RPMI8226 (cell line): ENCODE measurements at places on chromosomes 12 and 14.

GRCh38 chr14:54579621-54580020 is 12.7 kb downstream of the SAMD4A start:
- no peak for DNase-seq

GRCh38 chr14:74963178-74963704 is 7.8 kb upstream of the PGF start:
- no peak for DNase-seq

DNA sequence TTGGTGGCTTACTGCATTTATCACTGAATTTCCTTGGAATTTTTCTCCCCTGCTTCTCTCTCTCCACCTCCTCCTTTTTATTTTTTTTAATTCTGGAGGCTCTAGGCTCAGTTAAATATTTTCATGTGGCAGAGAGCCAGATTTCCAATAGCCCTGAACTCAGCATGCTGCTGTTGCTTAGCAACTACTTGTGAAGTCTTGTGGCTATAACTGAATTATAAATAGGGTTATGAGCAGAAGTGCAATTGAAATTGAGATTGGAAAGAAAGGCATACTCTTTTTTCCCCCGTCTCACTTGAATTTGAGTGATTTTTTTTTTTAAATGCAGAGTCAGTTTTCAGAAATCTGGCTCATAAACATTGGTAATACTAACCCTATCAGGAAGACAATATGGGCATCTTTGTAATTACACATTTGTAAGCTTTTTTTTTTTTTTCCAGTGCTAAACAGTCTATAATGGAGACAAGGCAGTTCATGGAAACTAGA is 38.3 kb downstream of the ATF7IP start:
- peak; percentile 88 for DNase-seq

GRCh38 chr12:91778938-91779400 is 366.7 kb downstream of the BTG1 start:
- peak; percentile 85 for DNase-seq

DNA sequence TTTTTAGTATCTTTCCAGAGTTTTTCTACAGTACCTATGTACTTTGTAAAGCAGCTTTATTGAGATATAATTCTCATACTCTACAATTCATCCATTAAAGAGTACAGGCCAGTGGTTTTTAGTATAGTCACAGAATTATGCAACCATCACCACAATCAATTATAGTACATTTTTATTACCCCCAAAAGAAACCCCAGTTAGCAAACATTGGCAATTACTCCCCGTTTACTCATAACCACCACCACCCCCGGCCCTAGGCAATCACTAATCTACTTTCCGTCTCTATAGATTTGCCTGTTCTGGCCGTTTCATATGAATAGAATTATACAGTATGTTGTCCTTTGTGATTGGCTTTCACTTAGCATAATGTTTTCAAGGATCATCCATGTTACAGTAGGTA is 119.8 kb downstream of the KICS2 start:
- no peak for DNase-seq

DNA sequence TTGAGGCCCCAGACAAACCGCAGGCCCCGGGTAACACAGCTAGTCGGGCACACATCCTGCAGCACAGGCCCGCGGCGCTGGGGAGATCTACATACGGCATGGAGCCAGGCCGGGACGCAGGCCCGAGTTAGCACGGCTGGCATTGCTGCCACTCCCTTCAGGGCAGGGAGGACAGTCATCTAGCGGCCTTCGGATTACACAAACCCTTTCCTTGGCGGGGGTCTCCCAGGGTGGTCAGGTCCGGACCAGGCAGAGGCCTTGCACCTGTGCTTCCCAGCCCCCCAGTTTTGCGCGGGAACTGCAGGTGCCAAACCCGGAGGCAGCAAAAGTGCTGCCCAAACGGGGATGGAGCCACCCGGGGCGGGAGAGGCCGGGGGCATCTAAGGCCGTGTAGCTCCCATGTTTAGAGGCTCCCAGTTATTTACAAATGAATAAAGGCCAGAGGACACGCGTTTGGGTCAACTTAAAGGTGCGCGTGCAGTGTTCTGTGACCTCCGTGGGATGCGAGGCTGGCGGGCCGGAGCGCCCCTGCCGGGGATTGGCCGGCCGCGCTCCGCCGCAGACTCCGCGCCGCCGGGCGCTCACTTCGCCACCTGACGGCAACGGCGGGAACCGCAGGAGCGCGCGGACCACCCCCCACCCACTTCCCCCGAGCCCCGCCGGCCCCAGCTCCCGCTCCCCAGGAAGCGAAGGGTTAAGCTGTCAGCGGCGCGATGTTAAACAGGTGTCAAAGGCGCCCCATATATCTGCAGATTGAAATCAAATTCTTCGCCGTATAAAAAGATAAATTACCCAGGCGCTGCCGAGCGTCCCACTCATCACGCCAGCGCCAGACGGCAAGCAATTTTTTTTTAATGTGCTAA is 18.1 kb downstream of the VSX2 start:
- peak; percentile 52 for DNase-seq

DNA sequence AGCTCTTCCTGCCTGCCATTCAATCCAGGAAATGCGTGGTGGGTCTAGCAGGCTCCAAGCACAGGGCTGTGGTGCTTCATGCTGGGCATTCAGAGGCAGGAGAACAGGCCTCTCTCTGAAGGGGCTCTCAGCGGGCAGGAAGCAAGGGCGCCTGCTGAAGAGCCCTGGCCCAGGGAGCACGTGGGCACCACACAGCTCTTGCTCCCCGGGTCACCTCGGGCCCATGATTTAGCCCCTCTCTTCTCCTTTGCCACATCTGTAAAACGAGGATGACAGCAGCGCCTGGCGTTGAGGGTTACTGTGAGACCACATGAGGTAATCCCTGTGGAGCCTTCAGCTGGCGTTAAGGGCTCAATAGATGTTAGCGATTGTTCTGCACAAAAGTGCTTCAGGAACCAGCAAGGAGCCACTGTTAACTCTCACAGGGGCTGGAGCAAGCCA is 37.6 kb upstream of the SPTLC2 start:
- DNase-seq, result no peak

GRCh38 chr12:120474616-120474960 is 5.0 kb upstream of the SRSF9 start:
- DNase-seq, result no peak

GRCh38 chr12:50066402-50066801 is 9.0 kb downstream of the ASIC1 start:
- DNase-seq, result no peak
